ENCODE measurements at places on chromosomes 1 and 21.

- DNase-seq = no peak
These were observed 3.0 kb downstream of the C1QC start for GRCh38 chr1:22646384-22646783.

DNA sequence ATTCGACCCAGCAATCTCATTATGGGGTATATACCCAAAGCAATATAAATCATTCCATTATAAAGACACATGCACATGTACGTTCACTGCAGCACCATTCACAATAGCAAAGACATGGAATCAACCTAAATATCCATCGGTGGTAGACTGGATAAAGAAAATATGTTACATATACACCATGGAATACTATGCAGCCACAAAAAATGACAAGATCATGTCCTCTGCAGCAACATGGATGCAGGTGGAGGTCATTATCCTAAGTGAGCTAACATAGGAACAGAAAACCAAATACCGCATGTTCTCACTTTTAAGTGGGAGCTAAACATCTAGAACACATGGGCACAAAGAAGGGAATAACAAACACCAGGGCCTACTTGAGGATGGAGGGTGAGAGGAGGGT is 115.5 kb downstream of the PTPN14 start:
- no peak for DNase-seq

DNA sequence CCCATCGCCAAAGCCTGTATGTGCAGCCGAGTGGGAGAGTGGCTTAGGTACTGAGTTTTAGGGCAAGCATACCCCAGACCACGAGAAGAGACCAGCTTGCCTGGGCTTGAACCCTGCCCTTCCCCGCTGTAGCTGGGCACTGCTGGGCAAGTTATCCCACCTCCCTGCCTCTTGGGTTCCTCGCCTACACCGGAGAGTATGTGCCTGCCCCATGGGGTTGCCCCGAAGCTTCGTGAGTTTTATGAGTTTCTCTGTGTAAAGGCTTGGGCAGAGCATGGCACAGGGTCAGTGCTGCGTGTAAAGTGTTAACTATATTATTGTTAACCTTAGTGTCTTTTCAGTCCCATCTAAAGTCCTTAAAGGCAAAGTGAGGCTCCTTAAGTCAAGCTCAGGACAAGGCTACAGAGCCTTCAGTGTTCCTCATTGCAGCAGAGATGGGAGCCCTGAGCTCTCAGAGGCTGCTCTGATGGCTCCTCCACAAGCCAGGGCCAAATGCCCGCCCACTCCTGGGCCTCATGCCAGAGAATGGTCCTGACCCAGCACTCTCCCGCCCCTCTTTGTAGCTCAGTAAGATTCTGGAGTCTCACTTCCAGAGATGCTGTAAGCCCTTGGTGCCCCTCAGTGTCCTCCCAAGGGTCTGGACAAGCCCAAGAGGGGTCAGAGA is 37.0 kb upstream of the KCNA10 start:
- DNase-seq = peak; percentile 23

- DNase-seq = no peak
These were observed 9.8 kb downstream of the PEX14 start for GRCh38 chr1:10484521-10484920.

- DNase-seq = peak; percentile 32
These were observed 62.1 kb downstream of the DEGS1 start for GRCh38 chr1:224245188-224245587.

DNA sequence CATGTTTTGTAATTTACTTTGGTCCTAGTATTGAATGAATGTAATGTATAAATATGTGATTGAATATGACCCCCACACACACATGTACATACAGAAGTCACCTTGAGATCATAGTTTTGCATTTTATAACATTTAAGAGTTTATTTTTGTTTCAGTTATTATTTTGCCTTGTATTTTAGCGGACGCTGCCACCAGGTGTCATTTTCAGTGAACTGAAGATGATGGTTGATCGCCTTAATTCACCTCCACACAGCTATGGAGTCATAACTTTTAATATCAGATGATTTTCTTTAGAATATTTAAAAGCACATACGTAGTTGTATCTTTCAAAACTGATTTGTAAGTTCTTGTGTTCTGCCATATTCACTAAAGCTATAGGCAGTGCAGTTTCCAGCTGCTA is 130.4 kb downstream of the DYRK1A start:
- DNase-seq = no peak

DNA sequence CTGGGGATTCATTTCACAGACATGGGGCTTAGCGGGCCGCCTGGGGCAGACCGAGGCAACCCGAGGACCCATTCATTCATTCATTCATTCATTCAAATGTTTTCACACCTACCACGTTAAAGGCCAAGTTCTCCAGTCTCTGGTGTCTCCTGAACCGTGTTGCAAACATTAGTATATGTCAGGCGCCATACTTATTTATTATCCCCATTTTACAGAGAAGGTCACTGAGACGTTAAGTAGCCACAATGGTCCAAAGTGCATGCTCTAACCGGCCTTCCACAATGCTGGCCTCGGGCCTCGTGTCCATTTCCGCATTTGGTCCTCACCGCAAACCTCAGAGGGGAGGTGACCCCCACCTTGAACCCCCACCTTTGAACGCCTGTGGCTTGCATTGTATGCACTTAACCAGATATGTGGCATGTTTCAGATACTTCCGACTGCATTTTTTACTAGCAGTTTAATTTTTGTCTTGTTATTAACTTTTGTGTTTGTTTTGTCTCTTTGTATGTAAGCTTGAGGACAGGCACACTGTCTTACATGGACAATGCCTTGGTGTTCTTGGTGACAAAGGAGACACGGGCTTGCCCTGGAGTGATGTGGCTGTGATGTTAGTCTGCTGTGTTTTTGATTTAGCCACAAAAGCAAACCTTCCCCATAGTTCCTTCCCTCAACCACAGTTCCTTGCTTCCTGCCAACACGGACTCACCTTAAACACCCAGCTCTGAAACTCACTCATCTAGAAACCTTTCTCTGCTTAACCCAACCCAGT is 1.2 kb upstream of the IFFO2 start:
- no peak for DNase-seq

DNA sequence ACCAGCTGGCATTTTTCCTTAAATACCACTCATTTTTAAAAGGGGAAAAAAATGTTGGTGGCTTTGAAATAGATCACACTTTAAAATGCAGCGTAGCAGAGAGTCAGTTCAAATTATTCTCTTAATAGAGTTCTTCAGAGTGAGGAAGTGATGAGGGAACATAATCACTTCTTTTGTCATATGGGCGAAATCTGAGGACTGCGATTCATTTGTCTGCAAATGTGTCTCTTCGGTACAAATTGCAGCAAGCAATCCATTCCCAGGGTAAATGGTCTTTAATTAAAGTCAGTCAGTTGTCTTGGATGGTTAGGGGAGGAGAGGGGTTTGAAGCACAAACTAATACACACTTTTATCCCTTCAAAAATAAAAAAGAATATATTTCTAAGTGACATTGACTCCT is 86.0 kb upstream of the SELENON start:
- no peak for DNase-seq

GRCh38 chr1:20867847-20868246 is 80.7 kb upstream of the HP1BP3 start:
- DNase-seq = no peak

- peak; percentile 64 for DNase-seq
These were observed 31.1 kb upstream of the UAP1 start for GRCh38 chr1:162530307-162530987.

- DNase-seq = no peak
These were observed 9.7 kb upstream of the KRTAP7-1 start for GRCh38 chr21:30839304-30839703.

DNA sequence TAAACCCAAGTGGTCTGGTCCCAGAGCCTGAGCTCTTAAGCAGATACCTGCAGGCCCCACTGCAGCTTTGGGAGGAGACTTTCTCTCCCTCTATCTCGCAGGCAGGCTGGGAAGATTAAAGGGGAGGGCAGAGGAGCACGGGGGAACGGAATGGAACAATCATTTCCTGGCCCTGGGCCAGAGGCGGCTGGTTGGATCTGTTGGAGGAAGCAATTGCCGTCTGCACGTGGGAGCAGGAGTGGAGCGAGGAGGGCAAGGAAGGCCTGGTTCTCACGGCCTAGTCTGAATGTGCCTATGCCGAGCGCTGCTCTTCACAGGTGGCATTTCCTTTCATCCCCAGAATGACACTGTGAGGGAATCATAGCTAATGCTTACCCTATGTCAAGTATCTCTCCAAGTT is 23.7 kb downstream of the NKAIN1 start:
- DNase-seq = no peak

DNA sequence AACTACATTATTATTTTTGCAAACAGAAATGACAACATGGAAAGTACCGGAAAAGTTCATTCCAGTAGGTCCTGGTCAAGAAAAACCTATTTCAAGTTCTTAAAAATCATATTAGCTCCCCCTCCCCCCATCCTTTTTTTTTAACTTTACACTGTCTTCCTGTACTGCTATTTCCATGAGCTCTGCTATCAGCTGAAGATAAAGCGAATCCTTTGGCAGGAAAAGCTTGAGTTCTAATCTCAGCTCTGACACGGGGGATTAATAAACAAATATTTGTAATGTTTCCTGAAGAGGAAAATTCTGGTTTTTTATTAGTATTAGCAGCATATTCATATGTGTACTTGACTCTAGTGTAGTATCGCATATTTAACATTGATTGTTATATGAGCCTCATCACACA is 190.7 kb upstream of the ESRRG start:
- DNase-seq = no peak

DNA sequence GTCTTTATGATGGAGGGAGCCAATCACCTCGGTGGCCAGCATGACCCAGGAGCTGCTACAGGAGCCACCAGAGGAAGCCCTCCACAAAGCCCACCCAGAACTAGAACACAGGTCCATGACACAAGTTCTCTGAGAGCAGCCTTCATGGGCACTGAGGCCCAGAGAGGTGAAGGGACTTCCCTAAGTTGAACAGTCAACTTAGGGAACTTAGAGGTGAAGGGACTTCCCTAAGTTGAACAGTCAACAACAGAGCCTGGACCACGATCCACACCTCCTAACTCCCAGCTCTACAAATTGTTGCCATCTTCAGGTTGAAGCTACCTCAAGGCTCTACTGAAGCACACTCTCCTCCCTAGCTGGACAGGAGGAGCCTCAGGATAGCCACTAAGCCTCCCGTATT is 132.7 kb downstream of the CCDC185 start:
- no peak for DNase-seq

- DNase-seq = no peak
These were observed 16.6 kb upstream of the DISP3 start for GRCh38 chr1:11462224-11462923.

- no peak for DNase-seq
These were observed 182.8 kb upstream of the TMEM51 start for GRCh38 chr1:14970799-14971141.
